ENCODE measurements at places on chromosomes 12 and 14.

DNA sequence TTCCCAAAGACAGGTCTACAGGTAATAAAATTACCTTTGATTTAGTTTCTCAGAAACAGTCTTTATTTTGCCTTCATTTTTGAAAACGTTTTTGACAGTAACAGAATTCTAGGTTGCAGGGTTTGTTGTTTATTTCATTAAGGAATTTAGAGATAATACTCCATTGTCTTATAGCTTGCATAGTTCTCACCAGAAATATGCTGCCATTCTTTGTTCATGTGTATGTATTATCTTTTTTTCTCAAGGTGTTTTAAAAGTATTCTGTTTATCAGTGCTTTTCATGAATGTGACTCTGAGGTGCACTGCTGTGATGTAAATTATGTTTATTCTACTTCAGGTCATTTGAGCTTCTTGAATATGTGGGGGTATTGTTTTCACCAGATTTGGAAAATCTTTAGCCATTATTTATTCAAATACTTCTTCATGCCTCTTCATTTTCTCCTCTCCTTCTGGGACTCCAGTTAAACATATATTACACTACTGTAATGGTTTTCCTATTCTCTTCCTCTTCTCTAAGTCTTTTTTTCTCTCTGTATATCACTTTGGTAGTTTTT is 32.7 kb downstream of the ZNF605 start:
- DNase-seq = no peak

- DNase-seq = no peak
Observed at GRCh38 chr12:118373616-118374015, 909 bp upstream of the TAOK3 start.

GRCh38 chr14:105153739-105154475 is 14.7 kb downstream of the JAG2 start:
- DNase-seq = no peak

DNA sequence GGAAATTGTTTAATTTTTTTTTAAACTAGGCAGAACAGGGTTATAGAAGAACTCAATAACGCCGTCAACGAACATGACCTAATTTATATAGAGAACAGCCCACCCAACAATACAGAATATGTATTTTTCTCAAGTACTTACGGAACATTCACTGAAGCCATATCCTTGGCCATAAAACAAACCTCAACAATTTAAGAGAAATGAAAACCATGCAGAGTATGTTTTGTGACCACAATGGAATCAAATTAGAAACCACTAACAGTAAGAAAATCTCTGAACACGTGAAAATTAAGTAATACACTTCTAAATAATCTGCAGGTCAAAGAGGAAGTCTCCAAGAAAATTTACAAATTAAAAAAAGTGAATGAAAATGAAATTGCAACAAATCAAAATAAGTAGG is 9.4 kb downstream of the SART3 start:
- DNase-seq = no peak

DNA sequence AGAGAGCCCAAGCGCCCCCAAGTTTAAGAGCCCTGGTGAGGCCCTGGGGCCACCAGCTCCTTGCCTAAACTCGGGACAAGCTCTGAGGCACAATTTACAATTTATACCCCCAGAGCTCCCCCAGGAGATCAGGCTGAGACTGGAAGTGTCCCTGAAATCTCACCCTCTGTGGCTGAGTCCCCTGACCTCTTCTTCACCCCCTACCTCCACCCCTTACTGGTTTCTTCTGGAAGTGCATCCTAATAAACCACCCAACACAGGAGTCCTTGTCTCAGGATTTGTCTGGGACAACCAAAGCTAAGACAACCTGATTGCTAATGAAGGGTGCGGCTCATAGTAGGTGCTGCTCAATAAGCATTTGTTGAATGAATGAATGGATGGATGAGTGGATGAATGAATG is 206.4 kb downstream of the BCL11B start:
- no peak for DNase-seq

DNA sequence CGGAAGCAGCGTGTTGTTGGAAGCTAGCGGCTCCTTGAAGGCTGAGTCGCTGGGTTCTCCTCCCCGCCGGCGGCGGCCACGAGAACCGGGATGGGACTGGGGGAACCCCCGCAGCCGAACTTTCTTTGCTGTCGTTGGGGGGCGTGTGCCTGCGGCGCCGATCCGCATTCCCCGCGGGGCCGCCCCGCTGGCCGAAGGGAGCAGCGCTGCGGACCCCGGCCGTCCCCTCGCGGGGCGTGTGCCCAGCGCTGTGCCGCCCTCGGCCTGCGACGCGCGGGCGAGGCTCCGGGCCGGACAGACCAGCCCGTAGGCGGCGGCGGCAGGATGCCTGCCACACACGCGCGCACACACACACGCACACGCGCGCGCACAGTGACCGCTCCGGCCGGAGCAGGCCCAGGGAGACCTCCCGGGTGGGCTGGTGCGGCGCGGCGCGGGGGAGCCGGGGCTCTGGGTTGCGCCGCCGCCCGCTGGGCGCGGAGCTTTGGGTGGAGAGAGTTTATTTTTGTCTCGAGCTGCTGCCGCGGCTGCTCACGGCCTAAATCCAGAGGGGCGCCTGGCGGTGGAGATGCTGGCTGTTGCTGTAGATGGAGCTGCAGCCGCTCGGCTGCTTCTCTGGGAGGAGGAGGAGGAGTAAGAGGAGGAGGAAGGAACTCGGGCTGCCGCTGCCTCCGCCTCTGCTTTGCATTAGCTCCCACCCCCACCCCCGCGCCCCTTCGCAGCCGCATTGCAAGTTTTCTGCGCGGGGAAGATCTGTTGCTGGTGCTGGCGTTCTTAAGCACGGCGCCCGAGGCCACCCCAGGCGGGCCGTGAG is at the start of gene SAMD4A:
SAMD4A (plus strand) TSS at position 719 of the 814 bp plus-strand sequence. CDS start 789 bp downstream, outside the sequence.
- DNase-seq = peak; percentile 64

GRCh38 chr14:104344818-104345620 is 206.6 kb downstream of the KIF26A start:
- DNase-seq = no peak

- no peak for DNase-seq
Observed at GRCh38 chr14:68675233-68675577, 117.7 kb downstream of the ZFP36L1 start.

- DNase-seq = no peak
Observed at GRCh38 chr14:102985665-102986064, 63.2 kb downstream of the AMN start.

- no peak for DNase-seq
Observed at GRCh38 chr12:96698521-96698920, 208.5 kb upstream of the NEDD1 start.

DNA sequence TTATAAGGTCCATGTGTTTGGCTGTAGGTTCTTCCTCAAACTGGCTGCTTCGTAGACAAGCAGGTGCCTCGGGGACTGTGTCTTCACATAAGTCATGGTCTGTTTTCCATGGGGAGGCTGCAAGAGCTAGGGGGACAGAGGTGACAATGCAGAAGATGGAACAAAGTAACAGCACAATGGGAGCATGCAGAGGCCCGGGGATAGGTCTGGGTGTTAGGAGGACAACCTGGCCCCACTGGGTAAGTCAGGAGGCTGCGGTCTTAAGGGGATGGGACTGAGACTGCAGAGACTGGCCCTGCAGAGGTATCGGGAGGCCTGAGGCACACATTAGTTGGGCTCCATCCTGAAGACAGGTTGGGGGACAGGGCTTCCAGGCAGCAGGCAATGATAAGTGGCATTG is 88.9 kb downstream of the NTF3 start:
- DNase-seq = no peak

DNA sequence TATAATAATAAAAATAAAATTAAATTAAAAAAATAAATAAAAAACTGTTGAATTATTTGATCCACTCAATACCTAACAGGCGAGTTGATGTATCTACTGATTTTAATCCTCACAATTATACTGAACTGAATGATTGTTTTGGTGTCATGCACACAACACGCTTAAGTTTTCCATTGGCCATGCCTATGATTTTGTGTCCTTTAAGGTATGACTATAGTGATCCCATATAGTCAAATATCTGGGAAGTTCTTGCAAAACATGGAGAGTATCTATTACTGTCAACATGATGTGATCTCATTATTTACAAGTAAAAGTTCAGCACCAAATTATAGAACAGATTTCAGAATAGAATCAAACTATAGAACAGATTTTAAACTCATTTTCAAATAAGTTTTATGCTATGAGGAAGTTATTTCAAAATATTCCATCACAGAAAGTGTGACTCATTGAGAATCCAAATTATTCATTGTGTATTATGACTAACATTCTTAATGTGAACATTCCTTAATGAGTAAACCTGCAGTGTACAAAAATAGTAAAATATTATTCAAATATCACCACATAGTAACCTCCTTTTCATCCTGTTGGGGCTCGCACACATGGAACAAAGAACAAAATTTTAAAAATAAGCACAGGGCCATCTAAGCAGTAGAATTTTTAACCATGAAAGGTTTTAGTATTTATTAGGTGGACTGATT is 190.4 kb downstream of the SLC25A21 start:
- DNase-seq = no peak
